Liver (tissue), 10 donors: ENCODE measurements at places on chromosomes 4 and X.

- no peak for DNase-seq
Measured at GRCh38 chr4:29948451-29948850, 771.7 kb upstream of the PCDH7 start.

GRCh38 chr4:153537493-153537960 is 71.4 kb downstream of the TMEM131L start:
- no peak for DNase-seq

DNA sequence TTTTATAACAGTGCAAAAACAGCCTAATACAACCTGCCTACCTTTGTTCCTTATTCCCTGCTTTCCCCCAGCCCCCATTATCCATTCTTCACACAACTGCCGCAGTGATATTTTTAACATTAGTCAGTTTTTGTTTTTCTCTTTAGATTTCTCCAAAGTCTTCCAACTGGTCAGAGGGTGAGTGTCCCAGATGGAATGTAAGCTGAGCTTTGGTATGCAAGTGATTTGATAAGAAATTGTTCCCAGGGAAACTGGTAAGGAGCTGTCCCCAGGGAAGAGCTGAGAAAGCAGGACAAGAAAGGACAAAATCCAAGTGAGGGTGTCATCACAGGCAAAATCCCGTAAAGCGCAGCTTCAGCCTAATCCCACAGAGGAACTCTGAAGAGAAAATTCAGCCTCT is 475.5 kb upstream of the ADGRL3 start:
- no peak for DNase-seq

DNA sequence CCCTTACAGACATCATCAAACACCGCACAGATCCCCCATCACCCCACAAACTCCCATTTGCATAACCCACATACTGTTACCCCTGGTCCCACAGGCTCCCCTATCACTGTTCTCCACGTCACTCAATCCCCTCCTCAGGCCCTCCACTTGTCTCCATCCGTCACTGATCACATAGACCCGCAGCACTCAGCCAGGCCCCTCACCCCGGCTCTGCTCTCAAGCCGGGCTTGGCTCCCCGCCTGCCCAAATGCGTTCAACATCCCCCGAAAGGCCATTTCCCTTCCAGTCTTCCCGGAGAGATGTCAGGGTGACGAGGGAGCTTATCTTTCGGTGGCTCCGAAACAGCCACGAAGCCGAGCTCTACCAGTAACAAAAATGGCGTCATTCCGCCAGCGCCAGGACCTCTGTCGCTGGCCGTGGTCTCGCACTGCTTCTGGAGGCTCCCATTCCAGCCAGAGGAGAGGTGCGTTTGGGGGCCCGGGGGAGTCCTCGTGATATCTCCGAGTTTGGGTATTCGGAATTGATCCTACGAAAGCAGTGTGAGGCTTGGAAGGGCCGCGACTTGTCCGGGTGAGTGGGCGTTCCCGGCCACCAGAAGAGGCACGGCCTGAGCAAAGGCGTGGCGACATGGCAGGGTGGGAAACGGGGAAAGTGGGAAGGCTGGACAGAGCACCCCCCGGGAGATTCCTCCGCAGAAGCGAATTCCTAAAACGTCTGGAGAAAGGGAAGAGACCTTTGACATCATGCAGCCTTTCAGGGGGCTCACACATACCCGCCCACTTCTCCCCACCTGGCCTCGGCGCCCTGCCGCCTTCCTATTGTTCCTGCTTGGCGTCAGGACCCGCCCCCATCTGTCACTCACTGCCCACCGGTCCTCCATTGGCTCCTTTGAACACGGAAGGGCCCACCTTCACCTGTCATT is at the start of gene ZNF630:
ZNF630 (minus strand) TSS at position 577 of the 922 bp plus-strand sequence. CDS start 4,754 bp downstream, outside the sequence.
- peak; percentile 52 for DNase-seq

DNA sequence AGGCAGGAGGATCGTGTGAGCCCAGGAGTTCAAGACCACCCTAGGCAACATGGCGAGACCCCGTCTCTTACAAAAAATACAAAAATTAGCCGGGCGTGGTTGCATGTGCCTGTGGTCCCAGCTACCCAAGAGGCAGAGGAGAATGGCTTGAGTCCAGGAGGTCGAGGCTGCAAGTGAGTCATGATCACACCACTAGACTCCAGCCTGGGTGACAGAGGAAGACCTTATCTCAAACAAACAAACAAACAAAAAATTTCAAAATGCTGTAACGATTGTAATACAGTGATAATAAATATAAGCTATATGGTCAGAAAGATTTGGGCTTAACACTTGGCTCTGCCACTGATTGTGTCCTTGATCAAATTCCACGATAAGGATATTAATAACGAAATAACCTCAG is 24.2 kb downstream of the SLC25A4 start:
- DNase-seq: no peak

- DNase-seq: no peak
Measured at GRCh38 chr4:33453916-33454315, 2733.7 kb downstream of the PCDH7 start.

DNA sequence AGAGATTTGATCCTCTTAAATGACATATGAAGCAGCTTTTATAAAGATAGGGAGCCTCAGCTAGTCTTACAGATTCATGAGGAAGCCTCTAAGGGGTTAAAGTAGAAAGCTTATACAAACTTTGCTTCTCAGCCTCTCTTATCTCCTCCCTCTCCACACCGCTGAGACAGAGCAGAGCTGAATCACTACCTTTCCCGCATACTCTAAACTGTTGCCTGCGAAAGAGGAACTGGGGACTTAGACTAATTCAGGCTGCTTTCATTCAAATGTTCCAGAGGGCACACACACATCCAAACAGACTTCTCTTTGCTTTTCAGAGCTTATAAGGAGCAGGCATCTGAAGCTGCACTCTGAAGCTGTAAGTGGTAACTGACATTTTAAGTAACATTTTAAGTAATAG is at the start of gene SERTM2:
SERTM2 (plus strand) TSS at position 169 of the 400 bp plus-strand sequence. CDS start 7,213 bp downstream, outside the sequence.
- DNase-seq: no peak

DNA sequence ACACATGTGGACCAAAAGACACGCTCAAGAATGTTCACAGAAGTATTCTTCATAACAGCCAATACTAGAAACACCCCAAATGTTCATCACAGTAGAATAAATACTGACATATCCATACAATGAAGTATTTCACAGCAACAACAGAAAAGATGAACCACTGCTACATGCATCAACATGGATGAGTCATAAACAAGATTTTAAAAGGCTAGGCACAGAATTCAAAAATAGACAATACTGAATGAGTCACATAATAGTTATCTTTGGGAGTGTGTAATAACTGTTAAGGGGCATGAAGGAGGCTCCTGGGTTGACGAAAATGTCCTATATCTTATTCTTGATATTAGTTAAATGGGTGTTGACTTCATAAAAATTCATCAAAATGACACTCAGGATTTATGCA is 43.5 kb downstream of the CLOCK start:
- DNase-seq: no peak

DNA sequence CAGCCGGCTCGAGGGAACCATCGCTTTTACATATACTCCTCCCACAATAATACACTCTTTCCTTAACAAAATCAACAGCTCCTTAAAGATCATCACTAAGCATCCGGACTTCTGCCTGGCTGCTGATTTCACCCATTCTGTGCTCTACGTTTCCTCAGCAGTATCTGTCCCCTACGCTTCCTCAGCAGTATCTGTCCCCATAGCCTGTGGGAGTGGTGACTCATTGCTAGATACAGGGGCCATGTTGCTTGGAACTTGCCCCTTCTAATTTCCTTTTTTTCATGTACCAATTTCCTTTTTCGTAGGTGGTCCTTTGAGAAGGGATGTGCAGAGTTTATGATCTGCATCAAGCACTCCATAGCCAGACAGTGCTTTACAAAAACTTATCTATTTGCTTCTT is 18.6 kb downstream of the MAP3K15 start:
- no peak for DNase-seq

DNA sequence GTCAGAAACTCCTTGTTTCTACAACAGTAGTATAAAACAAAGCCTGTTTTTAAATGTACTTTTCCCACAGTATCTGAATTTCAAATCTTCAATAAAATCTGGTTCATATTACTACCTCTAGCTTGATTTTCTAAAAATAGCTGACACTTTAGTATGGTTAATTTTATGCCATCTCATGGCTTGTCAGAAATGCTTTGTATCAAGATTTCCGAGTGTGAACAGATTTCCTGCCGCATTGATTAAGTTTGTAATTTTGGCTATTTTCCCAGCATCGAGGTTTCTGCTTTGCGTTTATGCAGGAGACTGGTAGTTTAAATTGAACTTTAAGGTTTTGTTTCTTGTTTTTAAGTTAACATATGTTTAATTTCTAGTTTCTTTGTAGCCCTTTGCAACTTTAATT is 44.2 kb downstream of the CLCN3 start:
- DNase-seq: no peak

GRCh38 chr4:144985014-144985413 is 113.0 kb downstream of the ANAPC10 start:
- DNase-seq: no peak

DNA sequence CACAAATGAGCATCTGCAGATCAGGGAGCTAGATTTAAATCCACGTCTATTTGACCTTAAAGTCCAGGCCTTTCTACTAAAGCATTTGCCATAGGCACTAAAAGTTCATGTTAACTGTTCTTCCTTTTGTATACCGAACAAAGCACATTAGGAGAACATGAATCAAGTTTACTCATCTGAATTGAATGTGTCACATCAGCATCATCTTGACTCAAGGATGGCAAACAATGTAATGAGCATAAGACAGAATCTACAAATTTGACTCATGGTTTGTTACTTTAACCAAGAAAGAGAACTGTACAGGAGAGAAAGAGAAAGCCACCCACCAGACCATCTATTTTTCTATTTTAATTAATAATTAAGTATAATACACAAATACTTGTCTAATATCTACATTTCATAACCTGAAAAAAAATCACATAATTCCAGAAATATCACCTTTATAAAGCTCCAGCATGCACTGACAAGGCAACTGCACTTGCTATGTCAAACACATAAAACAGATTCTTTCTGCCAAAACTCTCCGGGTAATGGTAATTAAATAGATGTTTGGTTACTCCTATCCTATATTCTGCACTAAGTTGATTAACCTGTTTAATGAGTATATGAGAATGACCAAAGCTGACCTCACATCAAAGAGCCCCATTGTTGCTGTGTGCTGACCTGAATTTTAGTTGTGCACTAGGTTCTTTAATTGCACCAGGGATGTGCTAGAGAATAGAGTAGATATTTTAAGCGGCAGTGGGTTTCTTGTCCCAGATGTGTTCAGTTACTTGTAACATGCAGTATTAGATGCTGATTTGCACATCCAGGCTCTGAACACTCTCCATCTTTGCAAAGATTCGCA is 42.5 kb upstream of the LEF1 start:
- DNase-seq: no peak

- no peak for DNase-seq
Measured at GRCh38 chrX:104902070-104902469, 318.4 kb downstream of the TEX13A start.

- no peak for DNase-seq
Measured at GRCh38 chr4:19983072-19983471, 268.6 kb upstream of the SLIT2 start.

DNA sequence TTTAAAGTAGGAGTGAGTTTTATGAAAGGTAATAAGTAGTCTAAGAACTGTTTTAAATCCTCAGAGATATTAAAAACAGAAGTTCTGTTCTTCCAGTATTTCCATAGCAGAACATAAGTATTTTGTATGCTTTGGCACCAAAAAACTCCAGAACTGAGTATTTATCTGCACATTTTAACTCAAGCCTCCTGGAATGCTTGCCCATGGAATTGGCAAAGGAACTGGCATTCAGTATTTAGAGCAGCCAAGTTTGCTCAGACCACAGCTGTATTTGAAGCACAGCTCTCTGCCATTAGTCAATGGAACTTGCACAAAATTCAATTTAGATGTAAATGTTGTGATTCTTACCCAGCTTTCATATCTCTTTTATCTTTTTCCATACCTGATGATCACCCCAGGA is 42.2 kb downstream of the NDNF start:
- DNase-seq: no peak

GRCh38 chrX:109966246-109966645 is 36.7 kb upstream of the TMEM164 start:
- DNase-seq: no peak

DNA sequence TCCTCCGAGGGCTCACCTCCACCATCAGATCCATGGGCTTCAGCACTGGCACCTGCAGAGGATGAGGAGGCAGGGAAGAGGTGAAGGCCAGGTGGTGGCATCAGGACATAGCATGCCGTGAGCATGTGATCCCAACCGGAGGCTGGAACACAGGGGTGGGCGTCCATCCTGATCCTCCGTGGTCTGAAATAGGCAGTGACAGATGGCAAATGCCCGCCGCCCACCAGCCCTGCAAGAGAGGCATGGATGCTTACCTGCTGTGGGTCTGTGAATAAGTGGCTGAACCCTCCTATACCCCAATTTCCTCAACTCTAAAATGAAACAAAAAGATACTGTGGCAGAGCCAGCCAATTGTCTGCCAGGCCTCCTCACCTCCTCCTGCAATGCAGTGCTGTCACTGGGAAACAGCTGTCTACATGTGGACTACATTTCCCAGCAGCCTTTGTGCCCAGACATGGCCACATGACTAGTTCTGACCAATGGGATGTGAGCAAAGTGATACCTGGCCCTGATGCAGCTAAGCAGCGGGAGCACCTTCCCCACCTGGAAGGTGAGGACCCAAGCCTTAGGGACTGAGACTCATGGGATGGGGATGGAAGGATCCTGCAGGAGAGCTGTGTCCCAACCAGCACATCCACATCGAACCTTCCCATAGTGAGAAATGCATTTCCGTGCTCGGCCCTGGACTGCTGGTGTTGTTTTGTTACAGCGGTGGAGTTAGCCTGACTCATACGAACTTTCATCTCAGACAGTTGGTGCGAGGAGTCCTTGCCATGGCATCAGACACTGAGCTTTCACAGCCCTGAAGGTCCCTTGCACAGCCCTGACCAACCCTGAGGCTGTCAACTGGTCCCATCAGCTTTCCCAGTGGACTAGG is 99.5 kb downstream of the PPP2R2C start:
- DNase-seq: no peak

GRCh38 chr4:125765941-125766340 is 451.2 kb downstream of the FAT4 start:
- no peak for DNase-seq
